PC-9 (cell line): ENCODE measurements at places on chromosomes 7 and 10. TPM values are rescaled to one million over a fixed set of nuclear protein-coding genes. Genes with fewer than 3 reads are reported as not detected.

AMPH gene
- not detected in 2 replicates for total RNA-seq

CCL24 gene
- not detected in 2 replicates for total RNA-seq

FAM13C gene
- not detected in 2 replicates for total RNA-seq

GPNMB gene
- total RNA-seq: 13.3 and 17.4 TPM in 2 replicates

AASS gene
- total RNA-seq: 6.5 and 8.5 TPM in 2 replicates

CYP3A7 gene
- total RNA-seq: not detected in 2 replicates

ZNF3 gene
- 35.2 and 39.0 TPM in 2 replicates for total RNA-seq

OR9A2 gene
- not detected in 2 replicates for total RNA-seq

FAM237B gene
- total RNA-seq: not detected in 2 replicates
